ENCODE measurements at places on chromosomes 6 and 20. TPM values are rescaled to one million over a fixed set of nuclear protein-coding genes. Genes with fewer than 3 reads are reported as not detected.

The VSTM2L gene
- 6.3 TPM for total RNA-seq

The GLP1R gene
- not detected for total RNA-seq

The NFKBIE gene
- 14.8 TPM for total RNA-seq

The TDP2 gene
- 44.5 TPM for total RNA-seq

The RIPOR2 gene
- total RNA-seq = not detected

The TAGAP gene
- not detected for total RNA-seq

The TFAP2C gene
- 17.1 TPM for total RNA-seq

The HNF4A gene
- 11.5 TPM for total RNA-seq

The GPR6 gene
- total RNA-seq = not detected

The MDFI gene
- 0.86 TPM for total RNA-seq

The SPDEF gene
- 2.7 TPM for total RNA-seq

The SLC26A8 gene
- not detected for total RNA-seq

The PRKN gene
- total RNA-seq = 0.10 TPM

The C20orf204 gene
- total RNA-seq = 0.37 TPM

The HDGFL1 gene
- not detected for total RNA-seq

The GINM1 gene
- 30.9 TPM for total RNA-seq

The SPTLC3 gene
- 0.03 TPM for total RNA-seq

The MCCD1 gene
- total RNA-seq = not detected

The RNF217 gene
- total RNA-seq = 6.9 TPM

The TTK gene
- total RNA-seq = 18.4 TPM
